ENCODE measurements at places on chromosomes 7 and 10.

- DNase-seq, result no peak
Measured at GRCh38 chr10:117537436-117537903, 5.1 kb upstream of the EMX2 start.

DNA sequence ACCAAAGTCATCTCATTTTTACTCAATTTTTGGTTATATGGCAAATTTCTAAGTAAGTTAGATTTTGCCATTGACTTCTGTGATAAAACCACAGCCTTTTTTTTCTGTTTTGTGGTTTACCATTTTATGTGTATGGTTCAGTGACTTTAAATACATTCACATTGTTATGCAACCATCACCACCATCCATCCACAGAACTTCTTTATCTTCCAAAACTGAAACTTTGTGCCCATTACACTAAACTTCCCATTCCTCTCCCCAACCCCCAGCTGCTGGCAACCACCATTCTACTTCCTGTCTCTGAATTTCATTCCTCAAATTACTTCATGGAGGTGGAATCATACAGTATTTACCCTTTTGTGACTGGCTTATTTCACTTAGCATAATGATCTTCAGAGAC is 280.4 kb upstream of the TCERG1L start:
- DNase-seq, result no peak

- no peak for DNase-seq
Measured at GRCh38 chr10:59771162-59771807, 18.0 kb upstream of the MRLN start.

DNA sequence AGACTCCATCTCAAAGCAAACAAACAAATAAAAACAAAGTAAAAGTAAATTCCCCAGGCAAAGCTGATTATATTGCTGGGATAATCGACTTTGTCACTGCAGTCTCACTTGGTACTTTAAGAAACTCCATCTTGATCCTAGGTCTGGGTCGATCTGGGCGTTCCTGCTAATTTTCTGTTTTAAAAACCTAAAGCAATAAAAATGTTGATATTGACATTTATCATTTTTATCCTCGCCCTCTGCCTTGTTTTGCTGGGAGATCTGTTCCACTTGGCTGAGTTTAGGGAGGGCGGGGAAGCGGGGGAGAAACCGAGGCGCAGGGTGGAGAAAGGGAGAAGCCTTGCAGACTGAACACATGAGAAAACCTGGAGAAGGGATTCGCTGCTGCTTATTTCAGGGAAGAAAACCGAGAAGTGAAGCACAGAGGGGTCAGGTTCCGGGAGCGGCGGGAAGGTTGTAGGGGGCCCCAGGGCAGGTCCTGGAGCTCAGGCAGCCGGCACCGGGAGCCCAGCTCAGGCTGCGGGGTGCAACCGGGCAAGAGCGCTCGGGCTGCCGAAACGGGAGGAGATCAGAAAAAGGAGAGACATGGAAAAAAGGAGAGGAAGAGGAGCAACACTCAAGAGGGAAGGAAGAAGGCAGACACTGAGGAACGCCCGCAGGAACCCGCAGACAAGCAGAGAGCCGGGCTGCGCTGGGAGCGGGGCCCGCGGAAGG is 27.3 kb upstream of the KMT2C start:
- no peak for DNase-seq

DNA sequence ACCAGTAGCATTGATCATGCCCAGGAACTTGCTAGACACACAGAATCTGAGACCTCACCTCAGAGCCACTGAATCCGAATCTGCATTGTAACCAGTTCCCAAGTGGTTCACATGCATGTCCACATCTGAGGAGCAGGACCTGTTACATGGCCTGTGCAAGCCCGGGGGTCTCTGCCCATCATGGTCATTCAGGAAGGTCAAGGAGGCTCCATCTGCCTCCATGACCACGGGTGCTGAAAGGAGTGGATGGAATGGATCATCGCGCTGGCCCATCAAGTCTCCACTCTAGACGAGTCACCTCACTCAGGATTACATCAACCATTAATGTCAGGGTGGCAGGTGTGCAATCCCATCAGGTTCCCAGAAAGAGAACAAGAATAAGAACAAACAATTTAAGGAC is 85.8 kb upstream of the ADAM12 start:
- DNase-seq, result no peak

GRCh38 chr10:75140246-75140645 is 28.8 kb downstream of the SAMD8 start:
- no peak for DNase-seq
